ENCODE measurements at places on chromosomes 5 and 9. TPM values are rescaled to one million over a fixed set of nuclear protein-coding genes. Genes with fewer than 3 reads are reported as not detected.

ZNF474 gene
- not detected for total RNA-seq

MSMP gene
- total RNA-seq, result not detected

GRCh38 chr5:98927242-98927988 lies 1.4 kb downstream of the CHD1 start:
- H3K4me3 ChIP-seq, result peak overlapping the region; percentile 97
- H3K36me3 ChIP-seq, result peaks cover 50% of the 10 kb centered on the region
- DNase-seq, result peak; percentile 68
- H3K27ac ChIP-seq, result peak overlapping the region; percentile 97
- no peaks in the 10 kb centered on the region for H3K27me3 ChIP-seq

DNA sequence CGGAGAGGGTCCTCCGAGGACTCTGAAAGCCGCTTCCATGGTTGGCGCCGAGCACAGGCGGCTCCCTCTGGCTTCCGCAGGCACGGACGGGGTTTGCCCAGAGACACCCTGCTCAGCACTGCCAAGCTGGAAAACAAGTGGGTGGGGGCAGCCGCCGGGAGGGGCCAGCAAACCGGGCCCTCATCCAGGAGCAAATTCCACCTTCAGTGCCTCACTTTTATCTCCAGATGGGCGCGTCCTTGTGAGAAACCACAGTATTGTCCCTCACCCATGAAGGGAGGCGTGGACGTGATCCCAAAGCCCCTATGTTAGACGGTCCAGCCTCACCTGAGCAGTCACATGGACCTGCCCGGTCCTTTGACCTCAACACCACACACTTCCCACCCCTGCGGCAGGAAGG lies 29.0 kb downstream of the MED10 start:
- no peaks in the 10 kb centered on the region for H3K27me3 ChIP-seq
- no peaks in the 10 kb centered on the region for H3K36me3 ChIP-seq
- no peak overlapping the region for H3K27ac ChIP-seq
- DNase-seq, result no peak
- no peak overlapping the region for H3K4me3 ChIP-seq

DNA sequence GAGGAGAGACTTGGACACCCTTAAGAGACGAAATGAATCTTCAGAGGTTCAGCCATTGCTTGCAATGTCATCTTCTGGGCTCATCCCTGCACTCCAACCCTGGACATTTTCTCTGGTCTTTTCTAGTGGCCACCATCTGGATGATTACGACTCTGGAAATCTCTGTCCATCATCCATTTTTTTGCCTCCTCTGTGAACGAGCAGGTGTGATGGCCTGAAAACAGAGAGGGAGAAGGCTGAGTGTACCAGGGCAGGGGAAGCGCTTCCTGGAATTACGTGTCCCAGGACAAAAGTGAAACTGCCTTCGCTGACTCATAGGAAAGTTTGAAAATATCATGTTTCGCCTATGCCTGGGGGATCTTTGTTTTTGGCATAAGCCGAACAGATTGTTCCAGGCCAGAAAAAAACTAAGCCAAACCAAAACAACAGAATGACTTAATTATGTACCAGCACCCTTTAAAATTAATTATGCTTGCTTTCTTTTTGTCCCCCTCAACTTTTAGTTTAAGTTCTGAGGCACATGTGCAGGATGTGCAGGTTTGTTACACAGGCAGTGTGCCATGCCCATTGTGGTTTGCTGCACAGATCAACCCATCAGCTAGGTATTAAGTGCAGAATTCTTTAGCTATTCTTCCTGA lies 31.9 kb downstream of the ANKRD33B start:
- peak overlapping the region; percentile 31 for H3K4me3 ChIP-seq
- peak; percentile 29 for DNase-seq
- H3K4me1 ChIP-seq, result peaks cover 36% of the 10 kb centered on the region
- peaks cover 8% of the 10 kb centered on the region for H3K36me3 ChIP-seq
